ENCODE measurements at places on chromosomes 11 and 22. TPM values are rescaled to one million over a fixed set of nuclear protein-coding genes. Genes with fewer than 3 reads are reported as not detected.

PTPRCAP gene
- not detected for total RNA-seq

ZNF280B gene
- 1.9 TPM for total RNA-seq

MRGPRF gene
- total RNA-seq, result 6.3 TPM

GRCh38 chr11:11252403-11252802, 100.6 kb downstream of the CSNK2A3 start:
- no peak for DNase-seq

DNA sequence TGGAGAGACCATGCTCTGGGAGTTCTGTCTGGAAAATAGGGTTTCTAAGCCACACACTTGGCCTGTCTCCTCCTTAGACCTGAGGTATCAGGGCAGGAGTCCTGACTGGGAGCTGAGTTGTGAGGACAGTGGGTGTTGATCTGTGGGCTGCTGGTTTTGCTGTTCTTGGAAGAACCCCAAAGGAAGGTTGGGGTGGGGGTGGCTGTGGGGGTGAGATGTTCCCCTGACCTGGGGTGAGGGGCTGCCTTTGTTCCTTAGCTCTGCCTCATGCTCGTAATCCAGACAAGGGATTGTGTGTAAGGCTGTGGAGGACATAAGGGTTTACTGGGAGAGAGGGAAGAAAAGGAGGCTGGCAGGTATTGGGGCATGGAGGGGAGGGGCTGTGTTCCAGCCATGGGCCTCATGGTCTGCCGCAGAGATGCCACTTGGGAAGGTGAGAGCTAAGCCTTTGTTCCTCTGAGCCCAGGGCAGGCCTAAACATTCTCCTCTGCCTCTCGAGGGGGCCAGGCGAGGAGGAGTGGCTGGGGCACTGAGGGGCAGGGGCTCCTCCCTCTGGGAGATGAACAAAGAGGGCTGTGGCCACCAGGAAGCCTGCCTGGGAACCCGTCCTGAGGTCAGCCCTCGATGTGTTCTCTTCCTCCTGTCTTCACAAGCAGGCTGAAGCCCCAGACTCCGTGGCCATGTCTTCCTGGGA, 4.4 kb downstream of the OTOG start:
- DNase-seq, result no peak

GRCh38 chr11:16982809-16983208, 31.4 kb downstream of the PLEKHA7 start:
- no peak for DNase-seq

DNA sequence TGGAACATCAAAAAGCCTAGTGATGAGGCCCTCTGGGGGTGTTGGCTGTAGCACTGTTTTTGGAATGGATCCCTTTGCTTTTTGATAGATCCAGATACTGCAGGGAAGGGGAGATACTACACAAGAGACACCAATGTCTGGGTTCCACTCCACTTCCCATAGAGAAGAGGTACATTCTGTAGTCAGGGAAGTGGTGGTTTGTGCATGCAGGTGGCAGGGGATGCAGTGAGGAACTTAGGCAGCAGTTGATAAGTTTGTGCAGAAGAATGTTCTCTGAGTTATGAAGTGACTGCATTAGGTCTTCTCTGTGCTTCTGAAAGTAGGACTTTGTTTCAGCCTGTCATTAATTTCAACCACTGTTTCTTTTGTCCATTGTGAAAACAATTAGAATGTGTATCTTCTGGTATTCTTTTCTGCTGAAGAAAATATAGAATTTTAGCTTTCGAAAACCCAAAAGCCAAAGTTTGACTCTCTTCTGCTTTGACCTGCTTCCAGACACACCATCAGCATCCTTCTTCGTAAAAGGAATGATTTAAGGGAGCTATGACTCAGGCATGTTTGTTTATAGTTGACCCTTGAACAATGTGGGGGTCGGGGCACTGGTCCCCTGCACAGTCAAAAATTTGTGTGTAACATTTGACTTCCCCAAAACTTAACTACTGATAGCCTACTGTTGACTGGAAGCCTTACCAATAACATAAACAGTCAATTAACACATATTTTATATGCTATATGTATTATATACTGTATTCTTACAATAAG, 25.6 kb downstream of the PANX1 start:
- peak; percentile 55 for DNase-seq

DNA sequence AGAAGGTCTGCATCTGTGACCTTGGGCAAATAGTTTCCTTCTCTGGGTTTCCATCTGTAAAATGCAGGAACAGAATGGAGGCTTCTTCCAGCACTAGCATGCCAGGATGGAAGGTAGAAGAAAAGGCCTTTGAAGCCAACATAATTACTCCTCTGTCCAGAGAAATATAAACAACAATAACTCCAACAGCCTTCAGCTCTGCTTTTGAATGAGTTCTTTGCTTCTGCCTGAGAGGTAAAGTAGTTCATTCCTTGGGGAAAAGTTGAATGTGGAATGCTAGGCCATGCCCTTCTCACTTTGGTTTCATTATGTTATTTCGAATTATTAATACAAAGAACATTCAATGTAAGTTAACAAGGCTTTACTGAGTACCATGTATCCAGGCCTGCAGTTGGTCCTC, 61.2 kb upstream of the BLID start:
- no peak for DNase-seq

DNA sequence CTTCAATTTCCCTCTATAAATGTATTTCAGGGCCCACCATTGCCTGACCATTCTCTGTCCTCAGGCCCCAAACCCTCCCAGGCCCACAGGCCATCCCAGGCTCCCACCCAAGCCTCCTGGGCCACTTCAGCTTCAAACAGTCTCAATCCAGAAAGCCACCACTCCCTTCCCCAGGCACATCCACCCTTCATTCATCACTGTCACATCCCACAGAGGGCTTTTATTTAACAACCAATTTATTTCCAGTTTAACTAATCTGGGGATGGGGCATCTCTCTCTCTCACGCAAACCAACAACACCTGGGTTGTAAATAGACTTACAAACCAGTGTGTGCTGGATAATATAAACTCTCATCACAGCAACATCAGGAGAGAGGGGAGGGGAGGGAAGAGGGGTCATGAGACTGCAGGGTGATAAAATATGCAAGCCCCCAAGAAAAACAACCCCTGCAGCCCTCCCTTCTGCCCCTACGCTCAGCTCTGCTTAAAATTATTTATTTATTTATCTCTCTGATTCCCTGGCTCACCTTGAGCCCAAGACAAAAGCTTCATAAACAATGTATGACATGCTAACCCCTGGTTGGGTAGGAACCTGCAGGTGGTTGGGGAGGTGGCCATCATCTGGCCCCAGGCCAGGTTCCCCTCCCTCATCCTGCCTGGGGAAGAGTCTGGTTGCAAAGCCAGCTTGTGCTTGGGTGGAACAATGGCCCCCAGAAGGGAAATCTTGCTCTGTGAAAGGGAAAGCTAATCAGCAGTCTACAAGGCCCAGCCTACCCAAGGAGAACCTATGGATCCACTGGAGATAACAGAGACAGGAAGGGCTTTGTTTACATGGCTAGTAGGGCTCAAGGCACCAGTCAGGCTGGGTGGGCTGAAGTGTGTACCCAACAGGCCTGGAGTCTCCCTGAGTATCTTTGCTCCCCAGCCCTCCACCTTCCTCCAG, 359.2 kb downstream of the BUD13 start:
- no peak for DNase-seq

DNA sequence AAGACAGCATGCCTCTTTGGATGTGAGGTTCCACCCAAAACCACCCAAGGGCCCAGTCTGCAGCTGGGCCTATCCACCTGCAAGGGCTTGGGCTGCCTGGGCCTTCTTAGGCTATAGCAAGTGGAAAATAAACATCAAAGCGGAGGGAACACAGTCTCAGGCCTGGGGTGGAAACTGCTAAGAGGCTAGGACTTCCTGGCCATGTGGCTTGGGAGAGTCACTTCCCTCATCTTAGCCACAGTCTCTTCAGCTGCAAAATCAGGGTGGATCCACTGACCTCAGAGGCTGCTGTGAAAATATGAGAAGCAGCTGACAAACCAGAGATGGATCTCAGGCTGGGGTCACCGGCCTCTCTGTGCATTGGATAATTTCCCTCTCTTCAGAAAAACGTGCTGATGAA, 30.6 kb upstream of the TFIP11 start:
- DNase-seq, result no peak

GRCh38 chr11:130439160-130439519, 9.3 kb upstream of the ADAMTS15 start:
- no peak for DNase-seq

- DNase-seq, result no peak
Observed at GRCh38 chr22:49490692-49491091, 337.0 kb downstream of the BRD1 start.

DNA sequence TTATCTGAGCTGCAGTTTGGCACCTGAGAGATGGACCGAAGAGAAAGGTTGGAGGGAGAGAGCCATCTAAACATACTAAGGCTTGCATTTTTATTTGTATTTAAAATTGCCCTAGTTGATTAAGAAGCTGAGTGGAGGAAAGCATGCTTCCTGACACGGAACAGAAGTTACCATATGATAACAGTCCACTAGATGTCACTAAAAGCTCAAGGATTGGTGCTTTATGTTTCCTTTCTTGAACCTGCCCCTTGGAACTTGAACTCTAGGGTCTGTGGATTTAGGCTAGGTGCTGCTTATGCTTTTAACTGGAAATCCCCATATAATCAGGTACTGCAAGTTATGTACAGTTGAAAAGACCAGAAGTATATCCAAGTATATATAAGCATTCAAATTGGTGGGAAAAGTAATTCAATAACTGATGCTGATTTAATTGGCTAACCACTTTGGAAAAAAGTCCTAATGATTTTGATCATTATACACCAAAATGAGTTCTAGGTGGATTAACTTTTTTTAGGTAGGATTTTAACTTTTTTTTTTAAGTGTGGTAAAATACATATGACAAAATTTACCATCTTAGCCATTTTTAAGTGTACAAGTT, 9.5 kb downstream of the RBMXL2 start:
- peak; percentile 46 for DNase-seq

DNA sequence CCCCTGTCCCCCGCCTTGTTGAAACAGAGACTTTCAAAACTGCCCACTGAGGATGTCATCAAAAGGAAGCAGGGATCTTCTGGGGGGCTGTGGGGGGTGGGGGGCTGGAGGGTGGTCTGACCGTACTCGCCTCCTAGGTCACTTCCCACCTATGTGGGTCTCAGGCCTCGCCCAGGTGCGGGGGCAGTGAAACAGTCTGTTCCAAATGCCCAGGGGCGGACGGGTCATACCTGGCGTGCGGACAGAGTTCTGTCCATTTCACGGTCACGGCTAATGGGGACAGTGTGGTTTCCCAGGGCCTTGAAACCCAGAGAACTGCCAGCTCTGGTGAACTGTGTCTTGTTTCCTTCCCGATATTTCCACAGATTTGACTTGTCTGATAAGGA, 27.2 kb downstream of the ANO1 start:
- DNase-seq, result no peak

DNA sequence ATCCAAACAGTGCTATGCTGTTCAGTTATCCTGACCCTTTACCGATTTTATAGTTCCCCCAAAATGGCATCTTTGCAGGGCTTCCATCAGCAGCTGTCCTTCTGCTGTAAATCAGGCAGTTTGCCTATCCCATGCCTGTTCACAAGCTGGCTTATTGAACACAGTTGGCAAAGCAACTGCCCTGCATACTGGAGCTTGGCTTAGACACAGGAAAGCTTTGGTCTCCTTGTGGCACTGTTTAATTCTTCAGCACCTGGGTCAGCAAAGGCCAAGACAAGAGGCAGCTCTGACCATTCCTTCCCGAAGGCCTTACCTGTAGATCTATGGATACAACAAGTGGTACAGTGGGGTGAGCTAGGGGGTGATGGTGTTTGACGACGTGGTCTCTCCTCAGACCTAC, 32.2 kb downstream of the TSPAN18 start:
- DNase-seq, result no peak

DNA sequence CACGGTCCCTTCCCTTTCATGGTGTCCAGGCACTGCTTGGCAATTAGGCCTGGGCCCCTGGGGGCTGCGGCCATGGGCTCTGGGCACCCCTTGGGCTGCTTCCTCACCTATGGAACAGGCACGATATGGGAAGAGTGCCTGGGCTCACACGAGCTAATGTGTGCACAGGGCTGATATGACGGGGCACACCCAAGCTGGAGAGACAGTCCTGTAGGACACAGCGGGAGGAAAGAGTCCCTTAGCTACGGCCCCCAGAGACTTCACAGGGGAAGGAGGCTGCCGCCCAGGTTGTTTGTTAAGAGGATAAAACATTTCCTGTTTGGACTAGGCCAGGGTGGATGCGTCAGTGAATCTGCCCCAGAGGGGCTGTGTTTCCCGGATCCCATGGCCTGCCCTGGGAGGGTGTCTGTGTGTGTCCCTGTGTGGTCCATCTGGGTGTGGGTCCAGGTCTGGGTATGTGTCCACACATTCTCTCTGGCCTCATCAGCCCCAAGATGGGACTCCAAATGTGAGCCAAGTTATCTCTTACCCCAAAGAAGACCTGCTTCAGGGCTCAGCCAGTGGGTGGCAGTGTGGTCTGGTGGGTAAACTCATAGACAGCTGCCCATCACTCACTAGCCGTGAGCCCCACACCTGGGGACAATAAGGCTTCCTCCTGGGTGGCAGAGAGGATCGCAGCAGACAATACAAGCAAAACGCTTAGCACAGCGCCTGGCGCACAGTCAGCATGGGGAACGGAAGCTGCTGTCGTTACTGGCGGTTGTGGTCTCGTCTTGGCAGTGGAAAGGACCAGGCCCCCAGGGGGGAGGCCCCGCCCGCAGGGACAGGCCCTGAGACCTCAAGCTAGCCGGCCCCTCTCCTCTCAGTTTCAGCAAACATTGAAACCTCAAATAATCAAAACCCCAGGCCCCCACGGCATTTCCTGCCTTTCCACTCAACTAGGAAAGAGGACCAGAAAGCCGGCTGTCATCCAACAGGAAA, 3.2 kb upstream of the EMID1 start:
- DNase-seq, result peak; percentile 55

DNA sequence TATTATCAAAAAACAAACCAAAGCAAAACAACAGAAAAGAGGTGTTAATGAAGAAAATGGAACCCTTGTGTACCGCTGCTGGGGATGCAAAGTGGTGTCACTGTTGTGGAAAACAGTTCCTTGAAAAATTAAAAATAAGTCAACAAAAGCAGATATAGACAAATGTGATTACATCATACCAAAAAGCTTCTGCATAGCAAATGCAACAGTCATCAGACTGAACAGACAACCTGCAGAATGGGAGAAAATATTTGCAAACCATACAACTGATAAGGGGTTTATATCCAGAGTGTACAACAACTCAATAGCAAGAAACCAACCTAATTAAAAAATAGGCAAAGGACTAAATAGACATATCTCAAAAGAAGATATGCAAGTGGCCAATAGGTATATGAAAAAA, 22.9 kb upstream of the CARS1 start:
- peak; percentile 33 for DNase-seq

- DNase-seq, result no peak
Observed at GRCh38 chr11:63882555-63883242, 34.3 kb downstream of the RCOR2 start.

- no peak for DNase-seq
Observed at GRCh38 chr11:1059759-1060158, 14.9 kb upstream of the MUC2 start.

DNA sequence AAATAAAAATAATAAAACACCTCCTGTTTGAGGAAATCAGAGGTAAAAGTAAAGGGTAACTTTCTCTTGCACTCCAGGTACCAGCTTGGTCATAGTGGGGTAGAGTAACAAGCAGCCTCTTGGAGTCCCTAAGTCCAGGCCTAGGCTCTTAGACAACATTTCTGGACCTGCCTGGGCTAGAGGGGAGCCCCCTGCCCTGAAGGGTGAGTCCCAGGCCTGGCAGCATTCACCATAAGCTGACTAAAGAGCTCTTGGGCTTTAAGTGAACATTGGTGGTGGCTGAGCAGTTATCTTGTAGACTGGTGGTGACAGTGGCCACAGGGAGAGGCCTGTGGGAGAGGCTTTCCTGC, 18.6 kb upstream of the OR56A3 start:
- no peak for DNase-seq
